T-helper 2 cell treated with Interferon-gamma antibody and Interleukin-4, amounts not matched to agents 5 μg/mL and 100 μg/mL, for 36 hours (primary cell): ENCODE measurements at places on chromosomes 7 and 10.
A peak's percentile ranks its signal among the peaks of the same experiment; 100 is the strongest.

- peak; percentile 44 for DNase-seq
These were observed 24.7 kb upstream of the DPYSL4 start for GRCh38 chr10:132162021-132162531.

GRCh38 chr10:69792341-69792740, 9.4 kb upstream of the COL13A1 start:
- no peak for DNase-seq

GRCh38 chr10:124827474-124827873, 25.9 kb downstream of the ABRAXAS2 start:
- DNase-seq, result no peak

DNA sequence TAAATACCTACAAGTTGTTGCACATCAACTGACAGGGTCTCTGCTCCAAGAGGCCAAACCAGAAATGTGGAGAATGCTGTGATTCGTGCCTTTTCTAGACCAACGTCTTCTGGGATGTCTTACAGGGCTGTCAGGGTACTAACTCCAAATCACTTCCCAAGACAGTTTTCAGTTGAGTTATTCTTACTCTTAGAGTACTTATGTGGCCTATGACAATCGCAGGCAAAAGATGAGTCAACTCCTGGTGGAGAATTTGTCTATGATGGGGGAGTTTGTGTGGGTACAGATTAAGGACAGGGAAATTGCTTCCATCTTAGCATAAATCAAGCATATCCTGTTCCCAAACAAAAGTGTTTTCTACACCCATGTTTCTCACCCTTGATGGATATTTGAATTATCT, 734.8 kb downstream of the TNS3 start:
- no peak for DNase-seq

GRCh38 chr7:17963281-17963680, 23.0 kb upstream of the SNX13 start:
- no peak for DNase-seq

DNA sequence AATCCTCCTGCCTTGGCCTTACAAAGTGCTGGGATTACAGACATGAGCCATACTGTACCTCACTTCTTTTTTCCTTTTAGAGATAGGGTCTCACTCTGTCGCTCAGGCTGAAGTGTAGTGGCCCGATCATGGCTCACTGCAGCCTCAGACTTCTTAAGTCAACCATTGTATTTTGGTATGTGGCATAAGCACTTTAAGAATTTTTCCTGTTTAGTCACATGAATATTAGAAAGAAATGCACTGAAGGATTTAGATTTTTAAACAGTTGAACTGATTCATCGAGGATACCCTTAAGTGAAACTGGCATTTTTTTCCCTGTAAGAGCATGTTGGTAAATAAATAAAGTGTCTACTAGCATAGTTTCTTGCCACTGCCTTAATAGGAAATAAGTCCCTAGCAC, 319.3 kb upstream of the CACNA2D1 start:
- no peak for DNase-seq
